Stimulated activated CD4-positive, alpha-beta T cell treated with anti-CD3 and anti-CD28 coated beads, Interleukin-1b, Interleukin-23, amount 100 ng/mL, for 1 hour (primary cell): ENCODE measurements at places on chromosomes 3 and 15.

DNA sequence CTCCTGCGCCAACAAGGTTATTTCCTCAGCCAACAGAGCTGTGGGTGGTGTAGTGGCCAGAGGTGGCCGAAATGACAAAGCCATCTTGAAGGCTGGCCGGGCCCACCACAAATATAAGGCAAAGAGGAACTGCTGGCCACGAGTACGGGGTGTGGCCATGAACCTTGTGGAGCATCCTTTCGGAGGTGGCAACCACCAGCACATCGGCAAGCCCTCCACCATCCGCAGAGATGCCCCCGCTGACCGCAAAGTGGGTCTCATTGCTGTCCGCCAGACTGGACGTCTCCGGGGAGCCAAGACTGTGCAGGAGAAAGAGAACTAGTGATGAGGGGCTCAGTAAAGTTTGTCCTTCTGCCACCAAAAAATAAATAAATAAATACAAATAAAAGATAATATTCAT lies 481.4 kb upstream of the NAALADL2 start:
- no peak for DNase-seq

DNA sequence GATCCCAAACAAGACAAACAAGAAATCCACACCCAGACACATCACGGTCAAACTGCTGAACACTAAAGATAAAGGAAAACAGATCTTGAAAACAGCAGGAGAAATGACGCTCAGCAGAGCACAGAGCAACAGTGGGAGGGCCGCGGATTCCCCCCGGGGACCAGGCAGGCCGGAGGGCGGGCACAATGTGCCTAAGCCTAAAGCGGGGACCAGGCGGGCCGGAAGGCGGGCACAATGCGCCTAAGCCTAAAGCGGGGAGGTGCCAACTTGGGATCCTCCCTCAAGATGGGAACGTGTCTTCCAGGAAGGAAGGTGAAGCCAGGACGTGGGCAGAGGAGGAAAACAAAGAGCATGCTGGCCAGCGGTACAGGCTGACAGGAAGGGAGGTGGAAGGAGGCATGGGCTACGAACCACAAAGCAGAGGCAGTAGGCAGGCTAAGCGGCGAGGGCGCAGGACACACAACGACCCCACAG lies 31.1 kb downstream of the CYFIP1 start:
- DNase-seq: no peak

- DNase-seq: no peak
Measured at GRCh38 chr3:112675943-112676535, 35.1 kb upstream of the CCDC80 start.

- no peak for DNase-seq
Measured at GRCh38 chr15:52505151-52505550, 23.5 kb downstream of the MYO5A start.
